ENCODE measurements at places on chromosomes 5 and 9.
A peak's percentile ranks its signal among the peaks of the same experiment; 100 is the strongest.

DNA sequence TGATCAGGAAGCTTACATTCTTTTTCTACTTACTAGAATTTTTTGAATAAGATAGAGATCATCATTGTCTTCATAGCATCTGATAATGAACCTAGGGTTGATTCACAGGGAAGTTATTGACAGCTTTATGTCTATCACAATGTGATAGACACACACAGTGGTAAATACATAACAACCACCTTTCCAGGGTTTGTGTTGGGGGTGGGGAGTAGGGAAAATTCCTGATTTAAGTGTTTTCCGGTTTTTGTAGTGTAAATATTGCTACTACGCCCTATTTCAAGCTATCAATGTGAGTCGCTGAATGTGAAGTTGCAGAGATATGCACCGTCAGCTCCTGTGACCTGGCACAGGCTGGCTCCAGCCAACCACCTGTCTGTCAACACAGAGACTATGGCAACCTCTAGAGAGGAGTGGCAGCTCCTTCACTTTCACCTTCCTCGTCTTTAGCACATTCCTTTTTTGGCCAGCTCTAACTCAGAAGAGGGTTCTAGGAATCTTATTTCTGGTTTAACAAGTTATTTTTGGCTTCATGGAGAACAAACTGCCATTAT is 224.9 kb downstream of the MAT2B start:
- DNase-seq = no peak

DNA sequence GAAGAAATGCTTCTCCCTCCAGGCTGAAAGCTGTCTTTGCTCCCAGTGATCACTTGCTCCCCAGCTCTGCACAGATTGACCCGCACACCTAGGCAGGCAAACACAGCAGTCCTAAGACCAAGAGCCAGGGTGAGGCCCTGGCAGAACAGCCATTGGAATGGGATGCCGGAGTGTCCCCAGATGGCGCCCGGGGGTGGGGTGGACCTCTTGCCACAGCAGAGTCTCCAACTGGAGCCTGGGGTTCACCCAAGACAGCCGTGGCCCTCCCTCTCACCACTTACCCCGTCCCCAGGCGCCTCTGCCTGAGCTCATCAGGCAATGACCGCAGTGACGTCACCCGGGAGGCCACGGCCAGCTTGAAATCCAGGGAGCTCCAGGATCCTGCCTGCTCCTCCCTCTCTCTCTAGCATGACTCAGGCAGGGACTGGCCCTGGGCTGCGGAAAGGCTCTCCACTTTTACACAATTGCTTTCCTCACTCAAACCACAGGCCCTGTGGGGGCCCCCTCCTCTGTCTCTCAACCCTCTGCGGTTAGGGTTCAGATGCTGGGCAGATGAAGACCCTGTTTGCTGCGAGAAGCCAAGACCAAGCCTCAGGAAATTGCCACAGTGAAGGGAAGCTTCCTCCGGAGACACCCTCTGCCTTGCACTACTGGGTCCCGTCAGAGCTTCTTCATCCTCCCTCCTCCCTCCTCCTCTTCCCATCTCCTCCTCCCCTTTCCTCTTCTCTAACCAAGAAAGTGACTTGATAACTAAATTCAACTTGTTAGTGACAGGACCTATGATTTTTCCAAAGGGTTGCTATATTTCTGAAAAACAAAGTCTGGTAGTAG is 24.3 kb upstream of the PTGES start:
- peak; percentile 95 for DNase-seq

DNA sequence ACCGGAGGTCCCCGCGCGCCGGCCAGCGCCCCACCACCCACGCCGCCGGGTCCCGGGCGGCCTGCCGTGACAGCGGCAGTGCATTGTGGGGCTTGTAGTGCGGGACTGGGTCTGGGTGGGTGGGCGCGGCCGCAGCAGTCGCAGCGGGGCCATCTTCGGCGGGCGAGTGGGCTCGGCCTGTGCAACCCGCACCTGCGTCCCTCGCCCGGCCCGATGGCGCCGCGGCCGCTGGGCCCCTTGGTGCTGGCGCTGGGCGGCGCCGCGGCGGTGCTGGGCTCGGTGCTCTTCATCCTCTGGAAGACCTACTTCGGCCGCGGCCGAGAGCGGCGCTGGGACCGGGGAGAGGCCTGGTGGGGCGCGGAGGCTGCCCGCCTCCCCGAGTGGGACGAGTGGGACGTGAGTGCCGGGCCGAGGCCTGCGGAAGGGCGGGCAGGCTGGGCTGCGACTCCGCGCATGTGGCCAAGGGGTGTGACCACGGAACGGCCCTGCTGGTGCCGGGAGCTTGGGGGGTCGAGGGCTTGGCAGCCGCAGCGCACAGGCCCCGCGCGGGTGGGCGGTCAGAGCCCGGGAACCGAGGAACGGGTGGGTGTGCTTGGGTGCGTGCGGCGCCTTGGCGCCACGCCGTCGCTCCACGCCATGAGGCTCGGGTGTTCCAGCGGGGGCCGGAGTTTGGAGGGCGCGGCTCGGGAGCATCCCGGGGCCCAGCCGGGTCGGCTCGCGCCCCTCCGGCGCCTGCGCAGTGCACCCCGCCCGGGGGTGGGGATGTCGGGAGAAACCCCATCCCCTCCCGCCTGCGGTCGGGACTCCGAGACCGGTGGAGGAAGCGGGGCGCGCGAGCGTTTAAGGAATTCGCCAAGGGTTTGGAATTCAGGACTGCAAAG is at the start of gene ARL10:
ARL10 (plus strand) TSS at position 137 of the 881 bp plus-strand sequence; CDS start at position 214, 77 bp downstream.
- DNase-seq = peak; percentile 63

DNA sequence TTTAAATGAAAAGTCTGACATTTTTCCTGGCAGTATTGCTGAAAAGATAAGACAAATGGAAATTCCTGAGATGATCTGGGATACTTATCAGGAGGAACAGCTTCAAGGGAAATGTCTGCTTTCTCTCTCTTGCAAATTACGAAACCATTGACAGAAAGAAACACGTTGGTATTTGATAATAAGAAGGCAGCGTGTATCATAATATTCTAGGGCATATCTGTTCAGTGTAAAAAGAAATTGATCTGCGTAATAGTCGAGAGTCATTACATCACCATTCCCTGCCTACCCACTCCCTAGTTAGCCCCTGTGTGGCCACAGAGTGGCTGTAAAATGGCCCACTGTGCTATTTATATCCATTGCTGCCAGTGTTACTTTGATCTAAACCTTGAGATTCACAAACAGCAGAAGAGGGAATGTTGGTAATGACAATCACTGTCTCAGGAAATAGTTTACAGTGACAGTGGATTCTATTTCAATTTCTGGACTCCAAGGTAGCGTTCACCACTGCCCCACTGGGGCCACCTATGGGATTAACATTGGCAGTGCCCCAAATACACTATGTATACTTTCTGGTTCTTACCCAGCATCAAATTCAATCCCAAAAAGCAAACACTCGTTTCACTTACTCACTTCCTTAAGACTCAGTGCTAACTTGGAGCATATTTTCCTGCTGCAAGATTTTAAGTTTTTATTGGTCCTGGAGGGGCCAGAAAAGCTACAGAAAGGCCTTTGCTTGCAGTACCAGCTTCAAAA is 133.4 kb upstream of the GAS1 start:
- DNase-seq = no peak

DNA sequence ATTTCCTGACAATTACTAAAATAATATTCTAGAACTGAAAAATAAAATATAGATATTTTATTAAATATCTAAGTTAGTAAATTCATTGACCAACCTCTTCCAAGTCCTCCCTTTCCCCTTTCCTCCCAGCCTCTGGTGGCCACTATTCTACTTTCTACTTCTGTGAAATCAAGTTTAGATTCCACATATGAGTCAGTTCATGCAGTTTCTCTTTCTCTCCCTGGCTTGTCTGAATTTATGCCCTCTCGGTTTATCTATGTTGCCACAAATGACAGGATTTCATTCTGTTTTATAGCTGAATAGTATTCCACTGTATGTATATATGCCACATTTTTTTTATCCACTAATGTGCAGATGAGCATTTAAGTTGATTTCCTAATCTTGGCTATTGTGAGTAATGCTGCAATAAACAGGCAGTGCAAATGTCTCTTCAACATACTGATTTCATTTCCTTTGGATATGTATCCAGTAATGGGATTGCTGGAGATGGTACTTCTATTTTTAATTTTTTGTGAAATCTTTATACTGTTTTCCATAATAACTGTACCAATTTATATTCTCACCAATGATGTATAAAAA is 52.3 kb downstream of the WDR36 start:
- DNase-seq = no peak

DNA sequence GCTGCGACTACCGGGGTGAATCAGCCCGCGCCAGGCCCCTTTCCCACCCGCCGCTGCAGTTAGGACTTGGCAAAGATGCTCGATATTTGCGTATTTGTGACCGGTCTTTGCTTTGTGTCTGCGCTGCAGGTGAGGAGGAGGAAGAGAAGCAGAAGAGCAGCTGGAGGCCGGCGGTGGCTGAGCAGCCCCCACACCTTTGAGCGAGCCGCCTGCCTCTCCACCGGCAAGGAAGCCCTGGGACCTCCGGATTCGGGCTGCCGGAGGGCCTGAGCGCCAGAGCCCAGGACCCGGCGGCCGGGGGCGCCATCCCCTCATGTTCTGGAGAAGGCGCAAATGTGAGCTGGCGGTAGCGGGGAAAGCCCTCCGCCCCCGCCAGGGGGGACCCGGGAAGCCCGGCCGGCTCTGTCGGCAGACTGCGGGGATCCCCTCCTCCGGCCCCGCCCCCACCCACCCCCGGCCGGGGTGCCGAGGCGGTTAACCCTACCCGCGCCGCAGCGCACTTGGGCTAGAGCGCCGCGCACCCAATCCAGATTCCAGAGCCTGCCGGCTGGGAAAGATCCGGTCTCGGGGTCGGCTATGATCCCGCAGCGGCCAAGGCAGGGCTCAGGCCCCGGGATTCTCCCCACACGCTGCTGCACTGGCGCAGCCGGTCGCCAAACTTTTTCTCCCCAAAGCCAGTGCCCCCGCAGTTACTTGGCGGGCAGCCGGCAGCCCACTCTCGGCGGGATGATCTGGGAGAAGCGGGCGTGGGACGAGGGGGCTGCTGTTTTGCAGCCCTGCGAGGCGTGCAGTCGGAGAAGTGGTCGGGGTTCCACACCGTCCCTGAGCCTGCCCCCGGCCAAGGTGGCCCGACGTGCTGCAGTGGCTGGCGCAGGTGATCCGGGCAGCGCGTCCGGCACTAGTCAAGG is 800 bp upstream of the KCNN2 start:
- no peak for DNase-seq

- DNase-seq = no peak
Observed at GRCh38 chr9:110180511-110181434, 27.2 kb downstream of the C9orf152 start.

DNA sequence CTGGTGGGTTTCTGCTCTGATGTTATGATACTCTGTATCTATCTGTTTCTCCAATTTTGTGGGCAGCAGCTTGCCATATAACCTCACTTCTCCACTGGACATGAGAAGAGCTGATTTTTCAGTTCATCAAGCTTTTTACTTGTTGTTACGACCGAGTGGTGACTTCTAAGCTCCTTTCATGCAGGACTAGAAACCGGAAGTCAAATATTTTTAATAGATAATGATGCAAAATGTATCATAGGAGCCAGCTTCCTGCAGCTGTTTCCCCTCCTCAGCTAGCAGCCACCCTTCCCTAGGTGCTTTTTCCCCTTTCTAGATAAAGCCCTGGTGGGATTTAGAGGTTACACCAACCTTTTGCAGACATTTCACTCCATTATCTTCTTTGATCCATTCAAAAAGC is 17.0 kb upstream of the ADAM19 start:
- DNase-seq = no peak

DNA sequence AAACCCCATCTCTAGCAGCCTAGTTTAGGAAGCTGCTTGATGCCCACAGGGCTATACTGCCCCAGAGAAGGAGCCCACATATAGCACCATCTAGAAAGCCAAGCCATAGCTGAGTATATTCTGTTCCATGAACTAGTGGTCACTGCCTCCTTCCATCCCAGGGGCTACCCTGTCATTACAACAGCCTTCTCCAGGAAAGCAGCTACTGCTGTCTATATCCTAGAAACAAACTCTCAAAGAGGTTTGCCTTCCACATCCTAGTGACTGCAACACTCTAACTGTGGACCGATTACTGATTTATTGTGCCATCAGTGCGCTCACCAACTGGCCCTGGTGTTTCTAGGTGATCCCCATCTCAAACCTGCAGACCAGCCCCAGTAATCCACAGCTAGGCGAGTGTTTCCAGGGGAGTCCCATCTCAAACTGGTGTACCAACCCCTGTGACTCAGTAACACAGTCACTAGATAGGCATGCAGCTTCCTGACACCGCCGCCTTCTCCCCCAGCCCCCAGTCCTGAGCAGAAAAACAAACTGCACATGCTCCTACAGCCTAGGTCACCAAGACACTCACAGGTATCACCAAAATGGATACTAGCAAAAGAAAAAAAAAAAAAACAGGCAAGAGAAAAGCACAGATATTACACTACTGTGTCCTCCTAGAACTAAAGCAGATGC is 14.8 kb downstream of the SPTLC1 start:
- peak; percentile 70 for DNase-seq

- no peak for DNase-seq
Observed at GRCh38 chr9:8560560-8561525, 761.3 kb upstream of the DMAC1 start.

DNA sequence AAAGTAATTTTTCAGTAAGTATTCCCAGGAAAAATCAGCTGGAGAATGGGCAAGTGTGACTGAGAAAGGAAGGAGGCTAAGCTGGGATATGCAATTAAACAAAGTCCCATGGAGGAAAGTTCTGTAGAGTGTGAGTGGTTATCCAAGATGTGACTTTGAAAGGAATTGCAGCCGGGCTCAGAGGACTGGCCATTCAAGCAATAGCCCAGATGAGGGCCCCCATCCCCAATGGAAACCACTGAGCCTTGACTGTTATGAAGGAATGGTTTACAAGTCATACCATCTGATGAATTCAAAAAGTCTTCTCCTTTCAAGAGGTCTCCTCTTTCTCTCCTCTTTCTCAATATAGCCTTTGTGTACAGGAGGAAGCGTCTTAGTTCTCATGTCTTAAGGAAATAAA is 6.5 kb downstream of the LVRN start:
- DNase-seq = no peak

DNA sequence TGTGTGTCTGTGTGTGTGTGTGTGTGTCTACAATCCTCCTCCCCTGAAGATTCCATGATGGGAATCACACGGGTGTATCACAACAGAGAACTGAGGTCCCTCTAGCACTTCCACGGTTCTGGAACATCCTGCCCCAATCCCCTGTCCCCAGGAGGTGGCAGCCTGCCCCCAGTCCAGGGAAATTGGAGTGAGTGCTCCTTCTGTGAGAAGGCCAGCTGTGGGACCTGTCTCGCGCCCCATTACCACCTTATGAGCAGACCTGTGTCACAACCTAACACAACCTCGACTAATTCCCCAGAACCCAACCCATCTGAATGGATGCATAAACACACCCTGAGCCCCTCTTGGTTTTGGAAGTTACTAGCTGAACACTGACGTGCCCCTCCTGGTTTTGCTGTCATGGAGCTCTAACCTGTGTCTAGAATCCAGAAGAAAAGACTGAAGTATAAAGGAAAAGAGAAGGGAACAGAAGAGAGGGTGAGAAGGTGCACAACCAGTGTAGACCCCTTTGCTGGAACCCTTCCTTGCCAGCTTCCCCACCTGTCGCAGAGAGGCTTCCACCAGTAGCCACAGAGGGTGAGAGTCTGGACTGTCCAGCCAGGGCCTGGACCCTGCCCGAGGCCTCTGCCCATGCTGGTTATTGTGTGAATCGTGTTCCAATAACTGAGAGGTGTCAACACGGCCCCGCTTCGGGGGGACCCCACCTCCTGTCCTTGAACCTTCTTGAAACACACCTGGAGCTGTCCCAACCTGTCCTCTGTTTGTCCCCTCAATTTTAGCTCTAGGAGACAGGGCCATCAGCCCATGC is 3.4 kb downstream of the BTNL9 start:
- no peak for DNase-seq

- DNase-seq = no peak
Observed at GRCh38 chr9:133999851-134000265, 7.7 kb upstream of the VAV2 start.

Data from HS-5 (cell line).